CMK (cell line): ENCODE measurements at places on chromosomes 12 and 14.

GRCh38 chr14:92986254-92987147 lies 63.6 kb downstream of the CHGA start:
- DNase-seq = no peak

DNA sequence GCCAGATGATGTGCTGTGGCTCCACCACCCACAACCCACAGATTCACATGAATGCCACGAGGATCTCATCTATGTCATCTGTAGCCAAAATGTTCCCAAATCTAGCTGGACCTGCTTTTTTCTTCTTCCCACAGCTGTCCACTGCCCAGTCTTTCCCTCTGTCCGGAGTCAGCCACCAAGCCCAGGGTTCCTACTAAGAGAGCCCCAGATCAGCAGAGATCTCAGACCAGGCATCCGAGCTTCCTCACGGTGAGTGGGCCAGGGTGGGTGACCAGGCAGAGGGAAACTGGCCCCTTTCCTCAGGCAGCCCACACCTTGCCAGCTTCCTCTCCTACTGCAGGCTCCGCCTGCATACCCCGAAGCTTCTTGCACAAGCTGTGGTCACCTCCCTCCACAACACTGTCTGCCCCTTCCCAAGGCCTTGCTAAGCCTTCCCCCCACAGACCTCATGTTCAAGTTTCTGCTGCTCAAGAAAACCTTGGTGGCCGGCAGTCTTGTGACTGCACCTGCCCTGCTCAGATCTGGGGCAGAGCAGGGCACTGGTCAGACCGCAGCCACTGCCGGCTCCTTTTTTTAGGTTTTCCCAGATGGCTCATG lies 81.4 kb downstream of the ACTN1 start:
- DNase-seq = no peak

GRCh38 chr14:23217032-23218020 lies 20.4 kb upstream of the RNF212B start:
- DNase-seq = no peak

DNA sequence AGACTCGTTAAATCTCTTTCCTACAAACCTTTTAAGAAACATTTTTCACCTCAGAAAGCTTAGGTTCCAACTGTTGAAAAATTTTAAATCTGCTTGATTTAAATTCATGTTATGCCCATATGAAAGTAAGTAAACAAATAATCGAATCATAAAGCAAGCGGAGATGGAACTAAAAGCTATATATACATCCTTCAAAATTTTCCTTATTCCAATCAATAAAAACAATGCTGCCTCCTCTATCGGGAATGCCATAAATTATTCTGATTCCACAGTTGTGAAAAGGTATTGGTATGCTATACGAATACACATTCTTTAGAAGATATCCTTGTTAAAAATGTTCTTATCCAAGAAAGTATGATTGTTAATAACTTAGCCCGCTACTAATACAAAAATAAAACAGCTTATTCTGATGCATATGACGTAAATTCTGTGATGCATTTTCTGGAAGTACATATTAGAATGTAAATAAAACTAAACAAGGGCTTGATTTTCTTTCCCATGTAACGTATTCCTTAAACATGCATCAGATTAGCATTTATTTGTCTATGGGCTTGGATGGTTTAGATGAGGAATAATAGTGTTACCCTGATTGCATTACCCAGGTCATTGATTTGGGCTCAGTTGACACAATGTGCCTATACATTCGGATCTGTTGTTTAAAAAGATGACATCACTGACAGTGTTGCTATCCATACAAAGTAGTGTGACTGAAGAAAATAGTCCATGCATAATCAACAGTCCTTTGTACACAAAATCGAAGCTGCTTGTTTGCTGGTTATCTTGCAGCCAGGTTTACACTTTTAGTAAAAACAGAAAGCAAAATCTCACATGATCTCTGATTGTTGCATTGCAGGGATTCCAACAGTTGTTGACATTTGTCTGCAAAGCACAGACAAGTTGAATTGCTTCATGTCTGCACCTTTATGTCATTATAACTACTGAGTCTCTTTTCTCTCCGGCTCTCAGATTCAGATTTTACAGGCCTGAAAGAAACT lies 656 bp upstream of the DTD2 start:
- DNase-seq = no peak

DNA sequence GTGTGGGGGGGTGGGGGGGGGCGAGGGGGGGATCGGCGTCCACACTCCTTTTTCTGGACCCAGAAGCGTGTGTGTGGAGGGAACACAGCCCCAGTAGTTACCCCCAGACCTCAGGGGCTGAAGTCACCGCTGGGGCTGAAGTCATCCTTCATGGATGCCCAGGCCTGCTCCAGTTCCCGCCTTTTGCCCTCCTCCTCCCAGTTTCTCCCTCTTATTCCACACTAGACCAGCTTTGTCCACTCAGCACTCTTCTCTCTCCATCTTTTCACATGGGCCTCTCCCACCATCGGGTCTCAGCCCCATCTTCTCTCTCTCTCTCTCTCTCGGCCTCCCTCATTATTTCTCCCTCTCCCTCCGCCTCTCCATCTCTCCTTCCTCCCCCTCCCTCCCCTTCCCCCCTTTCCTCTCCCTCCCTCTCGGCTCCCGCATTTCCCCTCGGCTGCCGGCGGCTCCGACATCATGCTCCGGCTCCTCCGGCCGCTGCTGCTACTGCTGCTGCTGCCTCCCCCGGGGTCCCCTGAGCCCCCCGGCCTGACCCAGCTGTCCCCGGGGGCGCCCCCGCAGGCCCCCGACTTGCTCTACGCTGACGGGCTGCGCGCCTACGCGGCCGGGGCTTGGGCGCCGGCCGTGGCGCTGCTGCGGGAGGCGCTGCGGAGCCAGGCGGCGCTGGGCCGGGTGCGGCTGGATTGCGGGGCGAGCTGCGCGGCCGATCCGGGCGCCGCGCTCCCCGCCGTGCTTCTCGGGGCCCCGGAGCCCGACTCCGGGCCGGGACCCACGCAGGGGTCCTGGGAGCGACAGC lies at the start of gene P3H3:
TSS of gene P3H3 (plus strand) at position 426 of the 799 bp plus-strand sequence. CDS start at position 460, 34 bp downstream.
- no peak for DNase-seq

DNA sequence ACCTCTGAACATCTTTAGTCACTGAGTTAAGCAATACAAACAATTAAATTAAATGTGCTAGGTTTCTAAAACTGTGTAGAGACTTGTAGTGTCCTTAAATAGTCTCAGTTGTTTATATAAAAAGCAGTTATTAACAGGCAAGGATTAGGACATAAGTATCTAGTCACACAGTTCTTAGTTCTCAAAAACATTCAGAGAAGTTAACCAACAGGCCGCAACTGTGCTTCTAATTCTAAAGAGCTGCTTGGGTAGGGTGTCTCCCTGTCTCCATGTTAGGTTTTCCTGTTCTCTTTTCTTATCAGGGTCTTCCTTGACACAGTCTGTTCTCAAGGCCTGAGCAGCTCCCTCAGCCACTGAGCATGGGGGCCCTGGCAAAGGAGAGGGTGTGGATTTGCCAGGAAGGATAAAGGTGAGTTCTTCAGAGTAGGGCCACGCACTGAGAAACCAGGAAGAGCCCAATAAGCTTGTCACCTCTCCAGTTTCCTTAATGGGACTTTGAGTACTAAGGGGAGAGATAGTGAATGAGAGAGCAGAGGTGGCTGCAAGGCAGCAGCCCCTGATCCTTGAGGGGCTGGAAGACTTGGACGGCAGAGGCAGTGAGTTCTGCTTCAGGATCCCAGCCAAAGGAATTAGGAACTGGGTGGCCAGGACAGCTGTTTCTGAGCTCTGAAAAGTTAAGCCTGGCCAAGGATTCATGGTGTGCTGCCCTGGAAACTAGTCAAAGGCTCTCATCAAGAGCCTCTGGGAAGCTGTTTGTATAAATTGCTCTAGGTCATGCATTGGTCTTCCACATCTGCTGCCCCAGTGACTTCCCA lies 177.3 kb downstream of the MYRFL start:
- DNase-seq = no peak

- DNase-seq = no peak
These were observed 26.3 kb upstream of the AMIGO2 start for GRCh38 chr12:47105914-47106674.

- DNase-seq = peak; percentile 18
These were observed 82.2 kb downstream of the ADCK1 start for GRCh38 chr14:77882098-77882497.
